AG04450 (cell line): ENCODE measurements at places on chromosomes 3 and 15. TPM values are rescaled to one million over a fixed set of nuclear protein-coding genes. Genes with fewer than 3 reads are reported as not detected.

GRCh38 chr15:100704281-100705055, 102.1 kb downstream of the ASB7 start:
- DNase-seq: no peak

GRCh38 chr3:196617256-196617655, 22.2 kb upstream of the NRROS start:
- no peak for DNase-seq

- DNase-seq: no peak
These were observed 202.8 kb upstream of the UBE2E1 start for GRCh38 chr3:23602971-23603370.

DNA sequence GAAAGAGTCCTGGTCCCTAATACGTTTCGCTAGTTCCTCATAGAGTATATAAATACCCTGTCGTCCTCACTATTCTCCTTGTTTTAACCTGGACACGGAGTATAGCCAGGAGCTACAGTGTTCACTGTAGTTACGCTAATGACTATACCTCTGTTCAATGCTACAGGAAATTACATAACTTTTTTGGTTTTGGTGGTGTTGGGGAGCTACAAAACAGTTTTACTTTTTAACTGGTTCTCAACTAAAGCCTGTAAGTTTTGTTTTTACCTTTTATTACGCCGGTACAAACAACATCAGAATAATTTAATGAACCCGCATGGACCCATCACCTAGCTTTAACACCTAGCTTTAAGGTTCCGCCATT, 1.5 kb downstream of the LMLN start:
- DNase-seq: no peak

DNA sequence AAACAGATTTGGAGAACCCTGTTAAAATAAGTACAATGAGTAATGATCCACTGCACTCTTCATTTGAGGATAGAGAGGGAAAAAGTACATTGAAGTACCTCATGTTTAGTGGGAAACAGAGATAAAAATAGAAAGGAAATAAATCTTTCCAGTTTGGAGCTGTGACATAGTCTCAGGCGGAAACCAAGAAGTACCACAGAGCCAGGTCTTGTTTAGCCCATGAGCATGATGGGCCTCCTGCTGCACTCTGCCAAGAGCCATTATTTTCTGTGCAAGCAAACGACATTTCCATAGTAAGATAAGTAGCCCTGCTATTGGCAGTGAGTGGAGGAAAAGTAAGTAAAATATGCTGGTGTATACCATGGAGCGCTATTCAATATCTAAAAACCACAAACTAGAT, 796.1 kb downstream of the TBL1XR1 start:
- DNase-seq: no peak

DNA sequence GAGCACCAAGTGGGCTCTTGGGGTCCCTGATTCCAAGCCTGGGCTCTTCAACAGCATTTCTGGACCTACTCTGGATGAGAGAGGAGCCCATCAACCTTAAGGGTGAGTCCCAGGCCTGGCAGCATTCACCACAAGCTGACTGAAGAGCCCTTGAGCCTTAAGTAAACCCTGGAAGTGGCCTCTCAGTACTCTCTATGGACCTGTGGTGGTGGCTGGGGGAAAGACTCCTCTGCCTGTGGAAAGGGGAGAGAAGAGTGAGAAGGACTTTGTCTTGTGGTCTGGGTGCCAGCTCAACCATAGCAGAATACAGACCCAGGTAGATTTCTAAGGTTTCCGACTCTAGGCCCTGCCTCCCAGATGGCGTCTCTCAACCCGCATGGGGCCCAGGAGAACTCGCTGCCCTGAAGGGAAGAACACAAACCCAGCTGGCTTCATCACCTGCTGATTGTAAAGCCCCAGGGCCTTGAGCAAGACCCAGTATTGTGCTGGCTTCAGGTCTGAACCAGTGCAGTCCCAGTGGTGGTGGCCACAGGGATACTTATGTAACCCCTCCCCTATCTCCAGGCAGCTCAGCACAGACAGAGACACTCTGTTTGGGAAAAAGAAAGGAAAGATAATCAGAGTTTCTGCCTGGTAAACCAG, 71.4 kb downstream of the TFDP2 start:
- DNase-seq: no peak

- no peak for DNase-seq
These were observed at the start of gene P2RY12 for GRCh38 chr3:151384741-151385174. Gene P2RY12, minus strand, starts transcription at chr3:151384753. Its CDS starts 45,908 bp downstream, at chr3:151338845.

- DNase-seq: no peak
These were observed 34.3 kb downstream of the STT3B start for GRCh38 chr3:31567036-31567435.

Gene SLC7A14
- 2.3 TPM in 2 replicates for polyA plus RNA-seq

Gene POPDC2
- 0.38 and 0.43 TPM in 2 replicates for polyA plus RNA-seq

Gene CAMK2N2
- 0.07 and 0.27 TPM in 2 replicates for polyA plus RNA-seq

Gene SENP8
- polyA plus RNA-seq: 3.9 and 5.3 TPM in 2 replicates
